ENCODE measurements at places on chromosomes 7 and 10. TPM values are rescaled to one million over a fixed set of nuclear protein-coding genes. Genes with fewer than 3 reads are reported as not detected.

DNA sequence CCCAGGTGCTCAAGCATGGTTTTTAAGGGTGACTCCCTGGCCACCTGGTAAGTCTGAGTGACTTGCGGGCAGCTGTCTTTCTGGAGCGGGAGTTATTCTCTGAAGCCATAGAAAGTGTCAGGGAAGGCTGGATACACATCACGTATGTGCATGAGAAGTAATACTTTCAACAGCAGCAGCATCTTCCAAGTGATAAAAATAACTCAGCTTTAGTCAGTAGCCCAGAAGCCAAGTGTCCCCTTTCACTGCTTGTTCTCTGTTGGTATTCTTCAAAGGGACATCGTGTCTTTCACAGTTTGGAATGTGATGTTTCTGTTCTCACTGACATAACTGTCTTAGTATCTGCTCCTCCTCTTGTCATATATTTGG lies 97.6 kb downstream of the KIAA1217 start:
- no peak for DNase-seq

GRCh38 chr7:134941952-134942351 lies 44.4 kb upstream of the AGBL3 start:
- DNase-seq: no peak

GRCh38 chr10:30917067-30917466 lies 114.6 kb downstream of the ZNF438 start:
- no peak for DNase-seq

DNA sequence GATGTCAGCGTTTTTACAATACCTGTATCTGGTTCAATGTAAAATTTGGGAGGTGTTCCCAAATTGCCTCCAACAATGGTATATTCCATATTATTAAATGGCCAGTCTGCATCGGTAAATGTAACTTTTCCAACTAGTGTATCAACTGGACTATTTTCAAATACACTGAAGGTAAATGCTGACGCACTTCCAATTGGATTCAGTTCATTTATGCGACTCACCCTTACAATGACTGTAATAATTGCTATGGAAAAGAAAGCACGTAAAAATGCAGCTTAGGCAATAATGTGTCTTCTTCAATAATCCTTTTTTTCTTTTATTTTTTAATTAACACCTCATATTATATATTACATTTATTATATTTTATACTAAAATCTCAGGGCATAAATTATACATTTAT lies 209.1 kb downstream of the HGF start:
- DNase-seq: peak; percentile 10

GRCh38 chr7:117869374-117869773 lies 3.9 kb downstream of the CTTNBP2 start:
- no peak for DNase-seq

DNA sequence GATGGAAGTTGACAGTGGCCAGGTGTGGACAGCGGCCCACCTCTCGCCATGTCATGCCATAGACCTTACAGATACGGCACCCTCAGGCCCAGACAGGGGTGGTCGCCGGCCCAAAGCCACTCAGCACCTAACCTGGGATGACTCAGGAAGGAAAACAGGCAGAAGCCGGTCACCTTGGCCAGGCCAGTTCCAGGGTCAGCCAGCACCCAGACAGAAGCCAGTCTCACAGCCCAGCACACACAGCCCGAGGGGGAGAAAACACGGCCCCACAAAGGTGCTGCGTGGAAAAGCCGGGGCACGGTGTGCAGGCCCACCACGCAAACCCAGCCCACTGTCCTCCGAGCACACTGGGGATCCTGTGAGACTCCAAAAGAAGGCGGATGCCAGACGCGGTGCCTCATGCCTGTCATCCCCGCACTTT lies 95.2 kb upstream of the DNAAF5 start:
- no peak for DNase-seq

GRCh38 chr7:98398567-98399372 lies 2.1 kb downstream of the BAIAP2L1 start:
- no peak for DNase-seq

- no peak for DNase-seq
These were observed 22.9 kb downstream of the H2AZ2 start for GRCh38 chr7:44824894-44825526.

DNA sequence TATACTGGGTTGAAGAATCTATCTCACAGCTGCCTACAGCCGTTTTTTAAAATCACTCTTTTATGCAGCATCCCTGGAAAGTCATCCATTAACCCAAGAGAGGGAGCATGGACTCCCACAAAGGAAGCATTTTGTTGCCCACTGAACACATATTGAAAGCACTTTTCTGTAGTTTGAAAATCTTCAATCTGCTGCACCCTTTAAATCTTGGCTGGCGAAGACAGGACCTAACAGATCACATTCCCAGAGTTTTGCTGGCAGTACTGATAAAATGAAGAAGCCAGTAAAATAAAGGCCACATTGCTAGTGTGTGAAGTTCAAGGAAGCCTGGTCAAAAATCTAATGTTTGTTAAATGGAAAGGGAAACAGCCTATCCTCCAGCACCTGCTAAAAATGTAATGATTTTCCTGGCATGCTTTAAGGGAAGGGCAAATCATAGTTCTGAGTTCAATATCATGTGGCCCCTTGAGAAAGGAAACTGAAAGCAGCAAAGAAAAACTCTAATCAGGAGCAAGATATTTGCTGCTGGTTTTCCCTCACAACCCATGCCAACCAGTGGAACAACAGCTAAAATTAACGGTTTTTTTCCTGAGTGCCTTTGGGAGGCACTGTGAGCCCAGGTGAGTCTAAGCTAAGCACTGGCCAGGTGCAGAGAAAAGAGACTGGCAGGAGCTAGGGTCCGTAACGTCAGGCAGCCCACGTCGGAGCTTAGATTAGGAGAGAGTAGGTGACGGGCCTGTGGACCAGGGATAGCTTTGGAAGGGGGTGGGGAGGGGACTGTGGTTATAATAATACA lies 97.9 kb upstream of the PALS2 start:
- no peak for DNase-seq

DNA sequence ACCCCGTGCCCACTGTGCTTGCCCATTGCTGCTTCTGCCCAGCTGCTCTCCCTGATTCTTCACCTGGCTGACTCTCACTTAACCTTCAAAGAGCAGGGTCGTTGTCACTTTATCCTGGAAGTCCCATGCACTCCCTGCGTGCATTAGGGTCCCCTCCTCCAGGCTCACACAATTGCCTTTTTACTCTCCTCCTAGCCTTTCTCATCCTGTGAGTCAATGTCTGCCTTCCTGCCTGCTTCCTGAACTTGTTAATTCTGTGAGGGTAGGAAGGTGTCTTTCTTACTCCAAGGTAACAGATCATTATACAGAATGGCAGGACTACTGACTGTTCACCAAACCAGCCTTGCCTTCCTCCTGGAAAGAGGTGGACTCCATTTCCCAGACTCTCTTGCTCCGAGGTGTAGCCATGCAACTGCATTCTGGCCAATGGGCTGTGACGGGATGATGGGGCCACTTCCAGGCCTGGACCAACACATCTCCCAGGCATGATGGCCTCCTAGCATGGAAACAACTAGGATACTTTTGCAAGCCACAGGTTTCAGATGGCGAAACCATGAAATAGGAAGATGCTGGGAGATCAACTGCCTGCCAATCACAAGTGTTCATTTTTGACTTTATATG lies 54.7 kb downstream of the ARHGAP22 start:
- no peak for DNase-seq

DNA sequence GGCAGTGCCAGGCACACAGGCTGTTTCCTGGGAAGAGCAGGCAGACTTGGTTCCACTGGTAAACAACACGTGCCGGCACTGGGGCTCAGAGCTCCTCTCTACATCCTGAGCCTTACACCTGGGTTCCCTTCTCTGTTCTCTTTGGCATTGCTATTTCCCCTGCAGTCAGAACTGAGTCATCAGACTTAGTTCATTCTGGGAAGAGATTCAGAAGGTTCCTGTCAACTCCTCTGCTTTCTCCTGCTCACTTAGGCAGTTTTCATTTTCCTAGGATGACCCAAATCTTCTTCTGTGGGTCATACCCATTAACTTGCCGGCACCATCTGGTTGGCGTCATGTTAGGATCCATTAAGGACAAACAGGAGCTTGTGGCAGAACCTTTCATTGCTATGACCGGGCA lies 33.4 kb upstream of the LRRC18 start:
- no peak for DNase-seq

DNA sequence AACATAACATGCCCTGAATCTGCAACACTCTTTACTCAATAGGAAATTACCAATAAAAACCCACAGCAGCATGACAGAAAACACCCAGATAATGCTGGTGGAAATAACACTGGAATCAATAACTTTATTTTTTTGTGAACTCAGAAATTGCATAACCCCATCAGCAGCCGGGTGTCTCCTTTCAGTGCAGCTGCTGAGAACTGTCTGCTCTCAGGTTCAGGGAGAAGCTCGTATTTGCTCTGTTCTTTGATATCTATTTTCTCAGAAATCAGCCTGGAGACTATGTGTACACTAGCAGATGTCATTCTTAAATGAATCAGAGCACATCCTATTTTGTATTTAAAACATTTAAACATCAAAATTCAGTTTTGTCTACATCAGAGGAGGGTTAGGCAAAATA lies 506.0 kb downstream of the POM121L12 start:
- no peak for DNase-seq

DNA sequence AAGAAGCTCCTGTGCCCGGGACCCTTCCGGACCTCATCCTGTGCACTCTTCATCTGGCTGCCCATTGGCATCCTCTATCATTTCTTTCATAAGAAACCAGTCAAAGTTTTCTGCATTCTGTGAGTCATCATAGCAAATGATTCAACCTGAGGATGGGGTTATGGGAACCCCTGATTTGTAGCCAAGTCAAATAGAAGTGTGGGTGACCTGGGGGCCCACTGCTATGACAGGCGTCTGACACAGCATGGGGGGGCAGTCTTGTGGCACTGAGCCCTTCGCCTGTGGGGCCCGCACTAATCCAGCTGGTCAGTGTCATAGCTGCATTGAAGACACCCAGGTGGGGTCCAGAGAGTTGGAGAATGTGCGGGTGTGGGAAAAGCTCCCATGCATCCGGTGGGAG lies 230.4 kb downstream of the USP6NL start:
- no peak for DNase-seq

DNA sequence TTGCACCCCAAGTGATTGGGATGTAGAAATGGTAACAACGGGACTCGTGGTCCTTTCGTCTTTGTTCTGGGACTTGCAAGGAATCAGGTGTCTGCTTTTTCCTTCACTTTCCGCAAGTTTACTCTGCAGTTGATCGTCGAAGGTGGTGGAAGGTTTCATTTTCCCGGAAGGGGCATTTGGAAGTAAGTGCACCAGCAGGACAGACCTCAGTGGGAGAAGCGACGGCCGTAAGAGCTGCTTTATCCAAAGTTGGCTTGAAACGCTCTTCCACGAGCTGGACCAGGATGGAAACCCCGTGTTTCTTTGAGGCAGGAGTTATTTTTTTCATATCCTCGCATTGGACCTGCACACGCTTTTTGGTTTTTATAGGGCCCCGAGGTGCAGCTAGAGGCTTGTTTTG lies 1.2 kb downstream of the BRI3 start:
- DNase-seq: no peak

- no peak for DNase-seq
These were observed 1.8 kb upstream of the METTL27 start for GRCh38 chr7:73844131-73844547.

GRCh38 chr10:65701168-65701776 lies 1224.6 kb upstream of the LRRTM3 start:
- DNase-seq: no peak

GRCh38 chr7:123324283-123324682 lies 124.5 kb upstream of the SLC13A1 start:
- DNase-seq: no peak

DNA sequence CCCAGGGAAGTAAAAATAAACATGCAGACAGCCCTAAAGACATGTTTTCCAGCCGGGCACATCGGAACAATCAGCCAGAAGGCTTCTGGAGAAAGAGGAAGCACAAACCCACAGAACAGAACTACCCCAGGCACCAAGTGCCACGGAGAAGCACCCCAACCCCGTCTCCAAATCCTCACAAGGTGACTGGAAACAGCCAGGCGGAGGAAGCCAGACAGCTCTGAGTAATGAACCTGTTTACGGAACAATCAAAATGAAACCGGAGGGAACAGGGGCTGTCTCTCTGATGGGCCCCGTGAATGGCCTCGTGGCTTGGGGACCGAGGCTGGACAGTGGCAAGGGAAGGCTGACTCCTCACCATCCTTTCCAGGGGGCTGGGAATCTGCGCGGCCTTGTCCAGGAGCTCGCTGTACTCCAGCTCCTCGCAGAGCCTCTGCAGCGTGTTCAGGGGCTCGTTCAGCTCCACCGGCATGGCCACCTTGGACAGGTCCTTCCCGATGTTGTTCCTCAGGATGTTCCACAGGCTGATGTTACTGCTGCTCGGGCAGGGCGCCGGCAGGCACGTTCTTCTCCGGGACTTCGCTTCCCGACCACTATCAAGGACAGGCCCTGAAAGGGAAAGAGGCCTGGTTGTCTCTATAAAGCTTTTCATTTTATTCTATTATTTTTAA lies 77.0 kb upstream of the GSDME start:
- no peak for DNase-seq

DNA sequence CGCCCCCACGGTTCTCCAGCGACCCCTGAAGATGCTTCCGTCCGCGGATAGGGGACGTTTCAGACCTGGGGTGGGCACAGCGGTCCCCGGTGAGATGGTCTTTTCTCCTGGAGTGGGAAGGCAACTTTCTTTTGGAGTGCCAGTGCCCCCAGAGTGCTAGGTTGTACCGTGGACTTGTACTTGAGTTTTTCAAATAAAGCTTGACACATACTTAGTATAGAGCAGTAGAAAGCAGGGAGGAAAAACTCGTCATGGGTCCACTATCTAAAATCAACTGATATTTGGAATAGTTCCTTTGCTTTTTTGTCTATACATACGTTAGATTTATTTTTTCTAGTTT lies 28.4 kb downstream of the RBM20 start:
- no peak for DNase-seq

DNA sequence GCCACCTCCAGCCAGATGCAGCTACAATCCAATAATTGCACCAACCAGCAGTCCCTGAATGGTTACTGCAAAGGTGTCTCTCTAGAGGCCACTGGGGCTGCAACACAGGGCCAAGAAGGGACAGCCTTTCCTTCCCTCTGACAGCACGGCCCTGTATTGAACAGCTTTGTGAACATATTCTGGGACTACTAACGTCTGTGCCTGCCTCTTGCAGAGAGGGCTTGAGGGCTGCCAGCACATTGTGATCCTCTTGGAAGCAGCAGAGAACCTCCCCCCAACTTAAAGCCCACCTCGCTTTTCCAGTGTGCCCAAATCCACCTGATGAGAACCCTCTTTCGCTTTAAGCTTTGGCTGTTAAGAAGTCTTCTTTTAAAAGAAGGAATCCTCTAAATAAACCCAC lies 415.9 kb downstream of the RPS24 start:
- no peak for DNase-seq

The OSBPL3 gene
- 62.9 TPM for total RNA-seq

The MKX gene
- total RNA-seq: 3.9 TPM

The PAX2 gene
- 0.23 TPM for total RNA-seq

The TACR2 gene
- total RNA-seq: not detected

The SPDYE5 gene
- not detected for total RNA-seq

The VAX1 gene
- 0.62 TPM for total RNA-seq

The WDR86 gene
- 2.5 TPM for total RNA-seq

The H2BK1 gene
- not detected for total RNA-seq

The CLCN1 gene
- total RNA-seq: not detected

The PRLHR gene
- total RNA-seq: not detected

The ZP3 gene
- total RNA-seq: 1.4 TPM

The PSMA2 gene
- total RNA-seq: 119 TPM

All from astrocyte (in vitro differentiated cells and primary cell).